Progenitor cell of endocrine pancreas (in vitro differentiated cells): ENCODE measurements at places on chromosomes 5 and 9.

DNA sequence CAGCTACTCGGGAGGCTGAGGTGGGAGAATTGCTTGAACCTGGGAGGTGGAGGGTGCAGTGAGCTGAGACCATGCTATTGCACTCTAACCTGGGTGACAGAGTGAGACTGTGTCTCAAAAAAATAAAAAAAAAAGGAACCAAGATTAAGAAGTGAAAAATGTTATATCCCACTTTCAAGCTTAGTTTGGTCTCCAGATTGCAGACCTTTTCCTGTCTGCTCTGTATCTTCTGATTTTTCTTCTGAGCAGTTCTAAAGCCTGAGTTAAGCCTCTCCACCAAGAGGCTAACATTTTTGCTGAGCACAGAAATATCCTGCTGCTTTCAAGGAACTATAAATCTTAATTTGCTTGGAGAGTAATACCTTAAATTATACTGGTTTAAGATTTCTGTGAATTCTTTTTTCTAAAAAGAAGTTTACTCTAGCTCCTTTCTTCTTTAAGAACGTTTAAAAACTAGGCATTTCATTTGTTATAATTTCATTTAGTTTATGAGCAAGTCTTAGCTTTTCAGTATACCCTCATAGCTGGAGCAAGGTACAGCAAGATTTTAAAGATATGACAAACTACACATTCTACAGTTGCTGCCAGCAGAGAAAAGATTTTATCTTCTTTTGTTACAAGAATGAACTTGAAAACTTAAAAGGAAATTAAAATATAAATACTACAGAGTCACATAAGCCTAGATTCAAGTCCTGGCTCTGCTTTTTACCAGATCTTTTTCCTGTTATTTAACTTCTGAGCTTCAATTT is 55.0 kb downstream of the GARNL3 start:
- no peak for DNase-seq

DNA sequence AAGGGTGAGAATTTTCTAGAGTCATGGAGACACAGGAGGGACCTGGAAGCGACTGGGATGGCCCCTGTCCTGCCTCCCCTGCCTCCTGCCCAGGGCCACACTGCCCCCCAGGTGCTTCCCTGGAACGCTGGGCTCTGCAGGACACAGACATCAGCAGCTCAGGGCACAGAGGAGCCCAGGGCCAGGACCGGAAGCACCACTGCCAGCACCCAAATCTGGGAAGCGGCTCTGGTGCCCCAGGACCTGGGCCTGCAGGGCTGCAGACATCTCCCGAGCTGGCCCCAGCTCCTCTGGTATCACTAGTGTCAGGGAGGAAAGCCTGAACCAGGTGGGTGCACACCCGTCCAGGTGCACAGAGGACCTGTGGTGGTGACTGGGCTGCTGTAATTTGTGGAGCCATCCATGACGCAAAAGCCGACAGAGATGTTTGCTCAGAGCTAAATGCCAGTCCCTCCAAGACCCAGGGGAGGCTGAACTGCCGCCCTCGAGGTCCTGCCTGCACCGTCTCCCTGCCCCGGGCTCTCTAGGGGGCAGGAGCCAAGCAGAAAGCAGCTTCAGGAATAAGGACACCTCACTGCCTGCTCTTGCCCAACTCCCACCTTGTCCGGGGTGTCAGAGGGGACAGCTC is 46.0 kb upstream of the SIMC1 start:
- no peak for DNase-seq

- no peak for DNase-seq
Observed at GRCh38 chr5:156393980-156394379, 67.0 kb downstream of the SGCD start.

DNA sequence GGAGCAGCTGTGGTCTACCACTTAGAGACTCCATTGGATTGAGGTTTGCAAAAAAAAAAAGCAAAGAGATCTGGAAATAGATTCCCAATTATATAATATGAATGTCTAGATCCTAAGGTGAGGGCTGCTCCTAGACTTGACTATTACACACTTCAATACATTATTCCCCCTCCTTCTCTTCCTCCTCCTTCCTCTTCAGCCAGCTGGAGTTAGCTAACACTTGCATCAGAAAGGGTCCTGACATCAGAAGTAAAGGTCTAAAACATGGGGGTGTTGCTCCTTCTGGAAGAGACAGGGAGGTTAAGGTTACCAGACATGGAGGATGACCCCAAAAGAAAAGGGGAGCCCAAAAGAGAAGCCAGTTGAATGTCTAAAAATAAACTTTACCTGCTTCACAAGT is 12.9 kb upstream of the NR3C1 start:
- DNase-seq, result no peak

GRCh38 chr5:115382989-115383388 is 86.5 kb upstream of the CCDC112 start:
- no peak for DNase-seq

GRCh38 chr5:135457424-135458071 is 5.4 kb upstream of the TIFAB start:
- DNase-seq, result peak; percentile 50

DNA sequence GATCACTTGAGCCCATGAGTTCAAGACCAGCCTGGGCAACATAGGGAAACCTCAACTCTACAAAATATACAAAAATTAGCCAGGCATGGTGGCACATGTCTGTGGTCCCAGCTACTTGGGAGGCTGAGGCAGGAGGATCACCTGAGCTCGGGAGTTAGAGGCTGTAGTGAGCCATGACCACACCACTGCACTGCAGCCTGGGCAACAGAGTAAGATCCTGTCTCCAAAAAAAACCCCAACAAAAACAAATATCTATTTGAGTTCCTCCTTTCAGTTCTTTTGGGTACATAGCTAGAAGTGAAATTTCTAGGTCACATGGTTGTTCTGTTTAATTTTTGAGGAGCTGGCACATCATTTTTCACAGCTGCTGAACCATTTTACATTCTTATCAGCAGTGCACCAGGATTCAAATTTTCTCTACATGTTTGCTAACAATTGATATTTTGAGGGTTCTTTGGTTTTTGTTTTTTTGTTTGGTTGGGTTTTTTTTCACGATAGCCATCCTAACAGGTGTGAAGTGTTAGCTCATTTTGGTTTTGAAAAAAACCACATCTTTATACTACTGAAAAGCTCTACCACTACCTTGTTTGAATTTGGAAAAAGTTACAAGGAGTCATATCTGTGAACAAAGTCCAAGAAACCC is 176.9 kb upstream of the SLC12A2 start:
- no peak for DNase-seq

DNA sequence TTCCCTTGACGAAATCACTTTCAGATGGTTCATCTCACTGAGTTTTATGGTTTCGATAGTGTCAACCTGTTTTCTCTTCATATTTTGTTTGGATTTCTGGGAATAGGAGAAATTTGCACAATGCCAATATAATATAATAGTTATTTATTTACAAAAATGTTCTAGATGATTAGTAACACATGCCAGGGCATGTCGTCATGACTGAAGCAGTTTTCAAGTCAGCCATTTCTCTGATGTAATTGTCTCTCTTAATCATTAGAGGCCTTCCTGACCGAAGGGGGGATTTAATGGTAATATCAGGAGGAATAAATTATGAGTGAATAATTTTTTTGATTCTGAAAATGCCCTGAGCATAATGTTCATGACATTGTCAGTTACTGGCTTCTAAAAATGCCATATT is 246.5 kb upstream of the ATP10B start:
- DNase-seq, result no peak

DNA sequence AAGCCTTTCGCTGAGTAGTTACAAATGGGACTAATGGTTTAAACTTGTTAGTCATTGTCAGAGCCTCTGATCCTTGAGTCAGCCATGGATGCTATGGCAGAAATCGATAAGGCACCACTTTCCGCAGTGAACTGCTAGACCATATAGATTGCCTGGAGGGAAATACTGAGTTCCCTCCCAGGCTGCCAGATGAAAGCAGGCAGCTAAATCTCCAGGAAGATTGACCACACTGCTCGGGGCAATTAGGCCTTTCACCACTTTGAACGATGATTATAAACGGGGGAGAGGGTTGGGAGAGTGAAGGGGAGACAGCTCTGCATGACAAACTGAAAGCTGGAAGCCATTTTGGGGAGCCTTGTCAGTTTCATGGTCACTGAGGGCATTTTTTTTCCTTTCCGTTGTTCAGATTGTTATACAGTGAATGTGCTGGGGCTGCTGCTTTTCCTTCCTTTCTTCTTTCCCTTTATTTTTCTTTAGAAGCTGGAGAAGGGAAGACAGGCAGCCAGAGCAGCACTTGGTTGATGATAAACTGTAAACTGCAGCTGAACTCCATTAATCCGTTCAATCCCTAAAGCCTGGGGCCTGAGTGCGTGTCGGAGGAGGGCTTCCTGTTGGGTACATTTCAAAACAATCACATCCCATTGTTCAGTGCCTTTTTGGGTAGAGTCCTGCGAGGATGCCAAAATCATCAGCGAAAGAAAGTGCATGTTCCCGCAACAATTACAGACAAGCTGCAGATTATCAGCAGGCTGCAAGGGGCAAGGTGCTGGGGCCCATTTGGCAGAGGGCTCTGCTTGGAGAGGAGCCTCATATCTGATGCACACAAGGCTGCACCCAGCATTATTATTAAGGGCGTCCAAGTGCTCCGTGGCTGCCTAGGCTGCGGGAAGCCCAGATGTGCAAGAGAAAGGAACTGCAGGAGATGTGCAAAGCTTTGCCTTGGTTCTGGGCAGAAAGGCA is 308.4 kb downstream of the PSAT1 start:
- no peak for DNase-seq

DNA sequence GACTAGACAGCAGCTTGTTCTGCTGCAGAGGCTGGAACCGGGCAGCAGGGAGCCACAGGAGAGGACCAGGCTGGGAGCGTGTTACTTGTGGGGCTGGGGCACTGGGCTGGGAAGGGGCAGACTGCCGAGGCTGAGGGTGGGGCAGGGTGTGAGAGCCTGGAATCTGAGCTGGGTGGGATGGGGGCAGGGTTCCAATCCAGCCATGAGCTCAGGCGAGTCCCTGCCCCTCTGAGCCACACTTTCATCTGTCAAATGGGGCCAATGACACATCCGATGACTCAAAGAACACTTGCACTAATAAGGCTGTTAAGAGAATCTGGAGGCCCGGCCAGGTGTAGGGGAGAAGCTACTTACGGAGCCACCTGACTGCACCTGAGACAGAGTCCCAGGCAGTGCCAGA is 18.7 kb upstream of the WDR38 start:
- DNase-seq, result no peak

DNA sequence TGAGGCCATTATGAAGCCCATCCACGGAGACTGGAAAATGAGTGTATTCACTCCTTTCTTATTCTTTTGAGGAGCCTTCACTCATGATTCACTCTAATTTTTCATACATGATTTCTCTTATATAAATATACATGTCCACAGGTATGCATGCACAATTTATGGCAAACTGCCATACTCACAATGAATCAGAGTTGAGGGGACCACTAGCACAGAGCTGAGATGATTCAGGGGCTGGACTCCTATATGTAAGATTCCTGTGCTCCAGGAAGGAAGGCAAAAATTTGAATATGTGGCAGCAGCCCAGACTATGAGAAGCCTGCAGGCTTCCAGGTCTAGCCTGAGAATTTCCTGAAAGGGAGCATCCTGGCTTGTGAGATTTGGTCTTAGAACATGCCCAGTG is 484.6 kb downstream of the PRELID2 start:
- DNase-seq, result no peak

- peak; percentile 88 for DNase-seq
Observed at GRCh38 chr5:181159286-181160151, 12.1 kb downstream of the OR2V2 start.

- peak; percentile 62 for DNase-seq
Observed at GRCh38 chr9:125142560-125143376, 560 bp downstream of the SCAI start.

DNA sequence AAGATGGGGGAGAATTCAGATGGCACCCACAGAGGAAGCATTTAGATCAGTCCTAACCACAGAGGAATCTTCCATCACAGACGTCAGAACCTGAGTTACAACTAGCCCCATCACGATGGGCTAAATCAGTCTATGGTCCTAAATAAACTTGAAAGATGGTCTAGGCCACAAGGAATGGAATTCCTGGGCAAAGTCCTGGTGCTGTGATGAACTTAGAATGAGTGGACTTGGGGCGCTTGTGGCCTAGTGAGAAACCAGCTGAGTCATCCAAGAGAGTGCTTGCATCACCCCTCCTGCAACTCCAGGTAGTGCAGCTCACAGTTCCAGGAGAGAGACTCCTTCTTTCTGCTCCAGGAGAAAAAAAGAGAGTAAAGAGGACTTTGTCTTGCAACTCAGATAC is 722.9 kb upstream of the RGMB start:
- DNase-seq, result no peak

GRCh38 chr5:91059409-91059808 is 323.7 kb downstream of the ARRDC3 start:
- no peak for DNase-seq

DNA sequence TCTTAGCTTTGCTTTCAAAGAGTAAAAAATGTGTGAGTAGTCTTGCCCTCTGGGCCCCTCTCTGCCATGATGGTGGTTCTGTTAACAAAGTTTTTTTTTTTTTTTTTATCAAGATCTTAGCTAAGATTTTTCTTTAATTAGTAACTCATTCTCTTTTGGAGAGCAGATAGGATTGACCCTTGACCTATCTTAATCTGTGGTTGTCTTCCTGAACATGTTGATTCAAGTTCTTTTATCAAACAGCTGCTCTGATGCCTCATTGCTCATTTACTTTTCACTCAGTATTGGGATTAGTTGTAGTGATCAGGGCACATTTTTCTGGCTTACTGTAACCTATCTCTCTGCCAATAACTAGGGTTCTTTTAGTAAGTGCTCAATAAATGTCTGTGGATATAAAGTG is 106.3 kb downstream of the PCSK5 start:
- DNase-seq, result no peak

- DNase-seq, result no peak
Observed at GRCh38 chr5:29229461-29229860, 1964.0 kb upstream of the CDH6 start.

GRCh38 chr9:131709771-131710431 is 30.0 kb downstream of the RAPGEF1 start:
- DNase-seq, result no peak

GRCh38 chr9:121459513-121459912 is 40.1 kb downstream of the GGTA1 start:
- DNase-seq, result no peak

DNA sequence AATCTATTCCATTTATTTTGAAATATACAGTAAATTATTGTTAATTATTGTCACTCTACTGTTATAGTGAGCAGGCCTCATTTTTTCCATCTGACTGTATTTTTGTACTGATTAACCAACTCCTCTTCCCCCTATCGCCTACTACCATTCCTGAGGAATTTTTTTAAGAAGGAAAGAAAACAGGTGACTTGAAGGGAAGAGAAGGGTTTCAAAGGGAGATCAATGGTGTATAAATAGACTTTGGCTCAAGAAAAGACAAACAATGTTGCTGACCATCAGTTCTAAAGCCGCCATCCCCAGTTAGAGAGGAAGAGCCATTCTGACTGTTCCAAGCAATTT is 69.7 kb downstream of the BAAT start:
- DNase-seq, result no peak
